ENCODE measurements at places on chromosomes 2 and 18.
A peak's percentile ranks its signal among the peaks of the same experiment; 100 is the strongest.

DNA sequence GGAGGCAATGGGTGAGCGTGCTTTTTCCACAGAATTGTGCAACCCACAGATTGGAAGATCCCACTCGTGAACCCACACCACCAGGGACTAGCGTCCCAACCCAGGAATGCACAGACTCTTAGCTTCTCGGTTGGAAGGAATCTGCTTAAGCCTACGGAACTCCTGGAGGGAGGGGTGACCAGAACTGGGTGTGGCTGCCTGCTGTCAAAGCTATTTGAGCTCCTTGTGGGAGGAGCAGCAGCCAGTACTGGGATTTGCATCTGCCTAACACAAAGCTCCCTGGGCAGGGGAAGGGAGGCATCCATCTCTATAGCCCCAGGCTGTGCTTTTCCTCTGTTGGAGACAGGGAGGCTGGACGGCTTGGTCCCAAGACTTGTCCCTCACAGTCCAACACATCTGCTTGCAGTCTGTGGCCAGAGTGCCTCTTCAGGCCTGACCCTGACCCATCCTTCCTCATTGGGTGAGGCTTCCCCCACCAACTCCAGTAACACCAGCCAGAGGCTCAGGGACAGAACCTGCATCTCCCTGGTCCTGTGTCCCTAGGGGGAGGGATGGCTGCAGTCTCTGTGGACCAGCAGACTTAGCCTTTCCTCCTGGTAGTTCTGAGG lies 27.9 kb downstream of the HNMT start:
- DNase-seq: no peak

- no peak for DNase-seq
Measured at GRCh38 chr18:41353777-41354528, 601.1 kb upstream of the PIK3C3 start.

DNA sequence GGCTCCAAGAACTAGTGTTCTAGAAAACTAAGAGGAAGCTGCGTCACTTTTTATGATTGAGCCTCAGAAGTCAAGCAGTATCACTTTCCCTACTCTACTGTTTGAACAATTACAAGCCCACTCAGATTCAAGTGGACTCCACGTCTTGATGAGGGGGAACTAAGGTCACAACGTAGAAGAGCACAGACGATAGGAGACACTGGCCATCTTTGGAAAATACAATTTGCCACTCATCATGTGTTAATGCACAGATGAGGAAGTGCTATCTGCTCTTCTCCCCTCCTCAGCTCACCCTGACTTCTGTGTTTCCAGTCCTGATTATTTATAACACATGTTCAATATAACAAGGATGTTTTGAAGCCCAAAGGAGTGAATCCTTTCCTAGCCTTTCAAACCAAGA lies 76.1 kb upstream of the CYP1B1 start:
- DNase-seq: no peak

- DNase-seq: no peak
Measured at GRCh38 chr18:57231864-57232263, 85.0 kb downstream of the BOD1L2 start.

- DNase-seq: no peak
Measured at GRCh38 chr2:43418680-43419079, 177.2 kb downstream of the THADA start.

GRCh38 chr18:21179590-21180220 lies 62.3 kb upstream of the GREB1L start:
- DNase-seq: peak; percentile 15

- no peak for DNase-seq
Measured at GRCh38 chr2:168694866-168695265, 107.6 kb upstream of the NOSTRIN start.

DNA sequence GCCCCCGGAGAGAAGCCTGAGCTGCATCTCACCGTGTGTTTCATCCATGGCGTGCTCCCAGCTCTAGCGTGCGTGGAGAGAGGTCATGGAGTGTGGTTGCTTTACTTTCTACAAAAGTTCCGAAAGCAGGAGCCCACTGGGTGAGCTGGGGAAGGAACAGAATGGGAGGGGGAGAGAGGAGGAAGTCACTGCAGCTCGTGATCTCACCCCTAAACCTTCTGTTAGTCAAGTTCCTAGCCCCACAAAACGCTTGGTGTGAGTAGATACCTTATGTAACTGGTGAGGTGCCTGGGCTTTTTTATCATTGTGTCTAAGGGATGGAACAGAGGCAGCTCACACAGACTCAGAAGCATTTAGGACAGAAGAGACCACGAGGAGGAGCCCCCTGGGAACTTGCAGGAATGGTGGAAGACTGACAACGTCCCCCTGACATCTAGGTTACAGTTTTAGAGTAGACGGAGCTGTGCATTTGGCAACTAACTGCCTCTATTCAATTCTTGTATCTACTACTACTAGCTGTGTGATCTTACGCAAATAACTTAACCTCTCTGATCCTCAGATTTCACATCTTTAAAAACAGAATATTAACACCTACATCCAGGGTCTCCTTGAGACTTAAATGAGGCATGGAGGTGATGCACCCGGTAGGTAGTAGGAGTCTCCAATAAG lies 123.3 kb downstream of the ARL4C start:
- DNase-seq: no peak

DNA sequence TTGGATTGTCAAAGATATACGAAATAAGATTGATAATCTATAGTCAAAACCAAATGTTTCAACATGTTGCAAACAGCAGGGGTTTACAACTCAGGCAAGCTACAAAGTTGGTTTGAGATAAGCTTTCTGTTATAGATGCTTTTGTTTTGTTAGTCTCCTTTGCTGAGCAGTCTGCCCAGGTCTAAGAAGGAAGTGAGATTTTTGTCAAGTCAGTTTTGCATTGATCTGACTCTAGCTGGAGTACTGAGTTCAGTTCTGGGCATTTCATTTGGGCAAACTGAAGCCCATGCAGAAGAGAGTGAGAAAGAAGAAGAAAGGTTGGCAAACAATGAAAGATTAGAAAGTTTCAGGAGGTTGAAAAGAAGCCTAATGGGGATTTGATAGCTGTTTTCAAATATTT lies 983.0 kb upstream of the SLC39A10 start:
- DNase-seq: no peak

- DNase-seq: no peak
Measured at GRCh38 chr18:51151185-51151567, 46.3 kb downstream of the MEX3C start.

DNA sequence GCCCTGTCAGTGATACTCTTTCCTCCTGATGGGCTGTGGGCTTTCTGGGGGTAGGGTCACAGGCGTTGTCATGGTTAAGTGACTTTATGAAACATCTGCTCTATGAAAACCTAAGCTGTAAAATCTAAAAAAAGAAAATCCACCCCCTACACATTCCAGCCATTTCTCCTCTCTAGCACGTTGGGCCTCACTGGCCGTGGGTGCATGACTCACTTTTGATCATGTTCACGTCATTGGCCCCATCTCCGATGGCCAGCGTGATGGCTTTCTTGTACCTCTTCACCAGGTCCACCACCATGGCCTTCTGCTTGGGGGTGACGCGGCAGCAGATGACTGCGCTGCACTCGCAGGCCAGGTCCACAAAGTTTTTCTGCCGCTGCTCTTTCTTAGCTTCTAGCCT lies 39.3 kb upstream of the NARS1 start:
- DNase-seq: no peak

GRCh38 chr2:228698963-228699362 lies 517.5 kb upstream of the SPHKAP start:
- DNase-seq: no peak

DNA sequence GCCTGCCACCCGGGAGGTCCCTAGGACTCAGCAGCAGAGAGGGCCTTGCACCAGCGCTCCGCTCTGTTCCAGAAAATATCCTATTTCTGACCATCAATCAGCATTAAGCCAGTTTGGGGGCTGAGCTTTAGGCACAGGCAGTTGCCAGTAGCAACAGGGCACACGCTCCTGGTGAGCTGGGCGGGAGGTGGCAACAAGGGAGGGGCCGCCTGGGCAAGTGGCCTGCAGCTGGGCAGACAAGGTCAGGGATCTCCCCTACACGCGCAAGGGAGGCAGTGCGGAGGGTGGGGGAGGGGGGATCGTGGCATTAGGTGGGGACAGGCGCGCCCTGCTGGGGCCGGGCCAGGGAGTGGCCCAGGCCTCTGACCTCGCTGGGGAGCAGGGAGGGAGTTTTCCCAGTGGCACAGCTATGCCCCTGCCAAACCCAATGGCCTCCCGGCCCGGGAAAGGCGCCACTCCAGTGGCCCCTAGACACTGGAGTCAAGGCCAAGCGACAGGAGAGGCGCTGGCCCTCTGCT lies 302.8 kb downstream of the NCKAP5 start:
- DNase-seq: no peak

DNA sequence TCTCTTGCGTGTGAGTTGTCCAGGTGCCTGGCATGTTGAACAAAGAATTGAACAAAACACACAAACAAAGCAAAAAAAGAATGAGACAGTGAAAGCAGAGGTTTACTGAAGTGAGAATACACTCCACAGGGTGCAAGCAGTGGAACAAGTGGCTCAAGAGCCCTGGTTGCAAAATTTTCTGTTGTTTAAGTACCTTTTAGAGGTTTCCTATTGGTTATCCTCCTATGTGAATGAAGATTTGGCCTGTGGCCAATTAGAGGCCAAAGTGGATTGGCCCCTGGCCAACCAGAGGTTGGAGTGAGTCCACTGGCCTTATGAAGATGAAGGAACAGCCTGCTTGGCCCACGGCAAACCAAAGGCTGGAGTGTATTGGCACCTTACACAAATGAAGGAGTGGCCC lies 1188.5 kb upstream of the NRXN1 start:
- DNase-seq: no peak

GRCh38 chr2:169095621-169096105 lies 26.3 kb downstream of the DHRS9 start:
- DNase-seq: no peak

DNA sequence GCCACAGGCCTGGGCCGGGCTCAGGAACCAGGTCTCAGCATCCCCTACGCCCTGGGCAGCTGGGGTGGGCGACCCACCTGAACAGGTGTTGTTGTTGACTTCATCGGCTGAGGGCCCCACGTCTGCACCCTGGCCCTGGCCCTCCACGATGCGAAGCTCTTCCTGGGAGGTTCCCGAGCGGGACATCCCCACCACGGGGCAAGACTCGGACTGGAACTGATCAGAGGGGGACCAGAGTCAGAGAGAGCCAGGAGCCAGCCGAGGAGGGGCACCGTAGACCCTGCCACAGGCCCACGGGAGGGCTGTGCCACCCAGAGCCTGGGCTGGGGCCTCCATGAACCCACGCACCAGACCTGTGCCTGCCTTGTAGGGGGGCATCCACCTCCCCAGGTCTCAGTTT lies 54.3 kb downstream of the AQP12A start:
- DNase-seq: no peak

GRCh38 chr2:112055730-112056625 lies 909 bp downstream of the TMEM87B start:
- peak; percentile 7 for DNase-seq

DNA sequence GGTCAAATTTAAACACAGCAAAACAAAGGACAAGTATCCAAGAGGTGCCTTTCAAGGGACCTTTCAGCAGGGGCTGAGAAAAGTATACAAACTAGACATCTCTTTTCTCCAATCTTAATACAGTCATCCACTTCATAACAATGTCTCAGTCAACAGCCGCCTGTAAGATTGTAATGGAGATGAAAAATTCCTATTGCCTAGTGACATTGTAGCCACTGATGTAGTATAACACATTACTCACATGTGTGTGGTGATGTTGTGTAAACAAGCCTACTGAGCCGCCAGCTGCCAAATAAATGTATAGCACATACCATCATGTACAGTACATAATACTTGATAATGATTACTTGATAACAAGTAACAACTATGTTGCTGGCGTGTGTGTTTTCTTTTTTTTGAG lies 31.0 kb downstream of the VIT start:
- DNase-seq: no peak

DNA sequence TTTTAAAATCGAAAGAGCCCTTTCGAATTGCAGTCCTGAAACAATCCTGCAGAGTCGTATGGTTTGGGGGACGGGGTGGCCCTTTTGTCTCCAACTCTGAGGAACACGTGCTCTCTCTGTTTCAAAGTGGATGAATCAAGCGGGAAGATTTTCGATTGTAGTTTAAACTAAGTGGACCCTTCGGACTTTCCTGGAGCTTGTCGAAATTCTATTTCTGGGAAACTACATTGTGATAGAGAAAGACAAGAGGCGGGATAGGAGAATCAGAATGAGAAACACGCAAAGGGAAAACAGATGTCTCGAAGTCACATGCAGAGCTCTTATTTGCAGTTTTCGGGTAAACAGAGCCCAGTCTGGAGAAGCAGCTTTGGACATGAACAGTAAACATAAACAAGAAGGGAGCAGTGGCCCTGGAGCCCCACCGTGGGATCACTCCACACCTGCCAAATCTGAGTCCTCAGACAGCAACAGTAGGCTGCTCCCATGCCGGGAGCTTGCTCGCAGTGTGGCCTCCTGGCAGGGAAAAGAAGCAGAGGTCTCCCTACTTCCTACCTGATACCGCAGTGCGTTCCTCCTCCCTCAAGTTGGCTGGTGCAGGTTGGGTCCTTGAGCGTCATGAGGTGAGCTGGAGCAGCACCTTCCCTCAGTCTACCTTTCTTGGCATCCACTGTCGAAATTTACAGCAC lies 202.4 kb downstream of the SLC4A3 start:
- no peak for DNase-seq

GRCh38 chr2:209974576-209974975 lies 27.9 kb upstream of the RPE start:
- no peak for DNase-seq

- no peak for DNase-seq
Measured at GRCh38 chr2:143893371-143893770, 626.5 kb downstream of the ZEB2 start.

DNA sequence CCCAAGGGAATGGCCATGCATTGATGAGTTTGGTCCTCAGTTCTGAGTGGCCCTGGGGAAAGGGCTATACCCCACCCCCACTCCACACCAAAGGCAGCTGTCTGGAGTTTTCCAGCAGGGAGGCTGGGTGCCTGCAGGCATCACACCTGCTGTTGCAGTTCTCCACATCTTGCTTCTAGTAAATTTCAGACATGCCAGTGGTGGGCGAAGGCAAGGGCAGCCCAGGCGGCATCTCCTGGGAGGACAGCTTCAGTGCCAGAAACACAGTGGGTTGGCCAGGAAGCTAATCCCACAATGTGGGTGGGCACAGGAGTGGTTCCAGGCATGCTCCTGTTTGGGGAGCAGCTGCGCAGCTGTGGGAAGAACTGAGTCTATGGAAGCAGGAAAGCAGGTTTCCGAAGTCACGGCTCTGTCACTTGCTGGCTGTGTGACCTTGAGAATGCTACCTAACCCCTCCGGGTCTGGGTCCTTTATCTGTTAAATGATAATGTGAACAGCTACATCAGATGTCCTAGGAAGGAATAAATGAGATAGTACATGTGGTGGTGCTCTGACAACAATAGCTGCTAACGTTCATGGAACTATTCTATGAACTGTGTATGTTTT lies 84.6 kb upstream of the SPTBN1 start:
- no peak for DNase-seq

DNA sequence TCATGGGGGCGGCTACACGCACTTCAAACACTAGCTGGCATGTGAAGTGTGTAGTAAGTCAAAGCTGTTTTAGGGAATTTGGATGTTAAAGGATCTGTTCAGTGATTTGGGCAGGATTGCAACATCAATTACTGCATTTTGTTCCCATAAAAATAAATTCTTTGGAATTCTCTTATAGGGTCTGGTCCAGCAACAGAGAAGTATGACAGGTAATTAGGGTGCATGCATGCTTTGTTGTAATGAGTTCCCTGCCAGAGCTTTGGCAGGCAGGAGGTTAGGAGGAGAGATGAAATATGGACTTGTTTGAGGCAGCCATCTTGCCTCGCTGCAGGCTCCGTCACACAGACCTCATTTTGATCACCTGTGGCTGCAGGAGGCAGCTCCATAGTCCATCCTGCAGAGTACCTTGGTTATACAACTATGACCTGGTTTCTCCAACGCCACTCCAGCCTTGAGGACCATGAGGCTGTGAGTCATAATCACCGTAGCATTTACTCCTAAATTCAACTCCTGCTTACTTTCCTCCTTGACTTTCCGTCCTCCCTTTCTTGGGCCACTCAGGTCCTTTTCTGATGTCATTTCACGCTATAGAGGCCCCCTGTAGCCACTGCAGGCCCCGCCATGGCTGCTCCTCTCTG lies 26.5 kb upstream of the EML4 start:
- no peak for DNase-seq
